ENCODE measurements at places on chromosomes 12 and 14. TPM values are rescaled to one million over a fixed set of nuclear protein-coding genes. Genes with fewer than 3 reads are reported as not detected.

DNA sequence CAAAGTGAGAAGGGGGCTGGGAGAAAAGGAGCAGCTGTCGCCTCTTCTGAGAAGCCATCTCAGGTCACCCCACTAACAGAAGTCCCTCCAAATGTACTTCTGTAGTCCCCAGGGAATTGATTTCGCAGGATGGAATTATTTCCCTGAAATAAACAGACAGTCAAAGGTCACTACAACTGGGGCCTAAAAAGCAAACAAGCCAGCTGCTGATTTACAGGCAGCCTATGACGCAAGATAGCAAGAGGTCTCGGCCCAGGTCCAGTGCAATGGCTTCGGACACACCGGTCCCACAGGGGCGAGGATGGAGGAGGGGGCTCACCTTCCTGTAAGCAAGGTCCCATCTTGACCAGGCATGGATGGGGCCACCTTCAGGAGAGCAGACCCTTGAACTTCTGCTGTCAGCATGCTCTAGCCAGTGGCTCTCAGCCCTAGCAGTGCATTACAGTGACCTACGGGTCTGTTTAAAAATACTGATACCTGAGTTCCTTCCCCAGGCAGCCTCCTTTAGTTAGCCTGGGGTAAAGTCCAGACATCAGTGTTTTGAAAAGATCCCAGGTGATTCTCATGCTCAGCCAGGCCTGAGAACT is 18.1 kb downstream of the NUAK1 start:
- DNase-seq = no peak

- no peak for DNase-seq
Observed at GRCh38 chr14:49946320-49947141, 53.6 kb downstream of the ARF6 start.

DNA sequence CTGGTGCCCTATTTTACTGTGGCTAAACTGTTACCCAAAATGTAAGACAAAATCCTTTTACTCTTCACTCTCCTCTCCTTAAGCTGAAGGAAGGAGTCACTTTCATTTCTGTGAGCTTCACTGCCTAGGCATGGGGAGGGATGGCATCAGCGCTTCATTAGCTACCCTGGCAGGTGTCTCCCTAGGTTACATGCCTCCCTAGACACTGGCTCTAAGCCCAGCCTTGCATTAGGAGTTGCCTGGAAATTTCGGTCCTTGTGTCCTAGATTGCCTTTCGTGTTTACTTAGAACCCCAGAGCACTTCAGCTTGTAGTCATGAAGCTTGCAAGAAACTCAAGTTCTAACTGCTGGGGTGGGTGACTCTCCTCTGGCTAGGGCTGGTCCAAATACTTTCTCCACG is 520.5 kb upstream of the STXBP6 start:
- DNase-seq = no peak

GRCh38 chr12:107580750-107581618 is 104.6 kb upstream of the PWP1 start:
- peak; percentile 51 for DNase-seq

DNA sequence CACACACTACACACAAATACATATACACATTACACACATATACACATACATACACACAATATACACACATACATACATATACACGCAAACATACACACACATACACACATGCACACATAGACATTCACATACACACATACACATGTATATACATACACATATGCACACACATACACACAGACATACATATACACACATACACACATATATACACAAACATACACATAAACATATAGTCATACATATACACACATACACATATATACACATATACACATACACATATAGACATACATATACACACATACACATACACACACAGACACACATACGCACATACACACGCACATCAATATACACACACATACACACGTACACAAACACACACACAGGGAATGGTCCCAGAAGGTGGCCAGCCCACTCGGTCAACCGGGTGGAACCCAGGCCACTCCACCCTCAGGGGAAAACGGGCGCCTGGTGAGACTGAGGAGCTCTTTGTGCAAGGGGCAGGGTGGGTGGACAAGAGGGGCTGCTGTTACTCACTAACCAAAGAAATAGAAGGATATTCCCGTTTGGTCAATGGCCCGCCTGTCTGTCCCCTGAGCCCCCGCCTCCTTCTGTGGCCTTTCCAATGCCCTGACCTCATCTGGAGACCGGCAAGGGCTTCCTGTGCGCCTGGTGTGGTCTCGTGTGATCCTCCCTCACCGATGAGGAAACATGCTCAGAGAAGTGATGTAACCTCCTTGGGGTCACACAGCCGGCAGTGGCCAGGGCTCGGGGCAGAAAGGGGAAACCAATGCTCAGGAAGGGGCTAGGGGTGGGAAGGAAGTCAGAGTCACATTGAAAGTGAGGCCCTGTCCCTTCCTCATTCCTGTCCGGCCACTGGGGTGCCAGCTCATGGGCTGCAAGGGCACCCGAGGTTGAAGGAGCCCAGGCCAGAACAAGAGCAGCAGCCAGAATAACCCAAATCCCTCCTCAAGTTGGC is 5.3 kb downstream of the TRPV4 start:
- DNase-seq = no peak

- no peak for DNase-seq
Observed at GRCh38 chr14:75448209-75448608, 20.4 kb downstream of the JDP2 start.

- no peak for DNase-seq
Observed at GRCh38 chr12:12176402-12176801, 90.4 kb downstream of the LRP6 start.

The SOAT2 gene
- total RNA-seq = under 0.01 TPM

The OTX2 gene
- 0.41 TPM for total RNA-seq

- no peak for DNase-seq
Observed at GRCh38 chr14:24843494-24843893, 206.5 kb downstream of the STXBP6 start.

- DNase-seq = no peak
Observed at GRCh38 chr12:13147688-13148484, 44.4 kb upstream of the GSG1 start.

DNA sequence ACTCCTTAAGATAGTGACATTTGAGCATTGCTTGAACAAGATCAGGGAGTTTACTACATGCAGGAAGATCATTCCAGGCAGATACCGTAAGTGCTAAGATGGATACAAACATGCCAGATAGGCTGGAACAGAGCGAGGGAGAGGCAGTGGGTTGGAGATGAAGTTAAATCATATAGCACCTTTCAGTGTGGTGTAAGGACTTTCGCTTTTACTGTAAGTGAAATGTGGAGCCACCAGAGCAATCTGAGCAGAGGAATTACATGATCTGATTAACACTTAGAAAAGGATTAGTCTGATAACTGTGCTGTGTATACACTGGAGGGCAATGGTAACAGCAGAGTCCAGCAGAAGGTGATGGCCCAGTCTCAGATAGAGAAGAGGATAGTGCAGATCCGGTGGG is 163.0 kb upstream of the SSTR1 start:
- DNase-seq = no peak

- no peak for DNase-seq
Observed at GRCh38 chr14:104139460-104140212, 1.2 kb downstream of the KIF26A start.

DNA sequence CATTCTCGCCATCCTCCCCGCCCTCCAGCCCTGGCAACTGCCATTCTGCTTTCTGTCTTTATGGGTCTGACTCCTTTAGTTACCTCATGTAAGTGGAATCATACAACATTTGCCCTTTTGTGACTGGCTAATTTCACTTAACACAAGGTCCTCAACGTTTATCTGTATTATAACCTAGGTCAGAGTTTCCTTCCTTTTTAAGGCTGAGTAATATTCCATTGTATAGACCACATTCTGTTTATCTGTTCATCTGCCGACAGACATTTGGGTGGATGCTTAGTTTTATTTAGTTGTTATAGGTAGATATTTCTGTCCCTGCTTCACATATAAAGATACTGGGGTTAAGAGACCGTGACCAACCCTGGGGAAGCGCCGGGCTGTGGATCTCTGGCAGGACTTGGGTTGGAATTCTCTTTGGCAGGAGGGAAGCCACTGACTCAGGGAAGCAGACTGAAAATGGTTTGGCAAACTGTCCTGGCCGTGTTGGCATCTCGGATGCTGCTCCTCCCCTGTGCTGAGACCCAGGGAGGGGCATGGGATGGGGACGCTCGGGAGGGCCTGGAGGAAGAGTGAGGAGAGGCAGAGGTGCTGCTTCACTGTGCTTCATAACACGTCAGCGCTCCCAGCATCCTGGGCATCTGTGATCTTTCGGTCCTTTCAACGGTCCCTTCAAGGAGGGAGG is 38.9 kb downstream of the TEAD4 start:
- DNase-seq = no peak

GRCh38 chr12:124764451-124764850 is 99.2 kb downstream of the SCARB1 start:
- DNase-seq = no peak

The NDRG2 gene
- total RNA-seq = 92.9 TPM

GRCh38 chr12:2137711-2138110 is 84.9 kb downstream of the CACNA1C start:
- DNase-seq = no peak

GRCh38 chr12:120678572-120678971 is 8.4 kb upstream of the MLEC start:
- DNase-seq = no peak

- DNase-seq = no peak
Observed at GRCh38 chr14:67990576-67990975, 171.0 kb downstream of the RAD51B start.

GRCh38 chr12:72072592-72073212 is 134.1 kb downstream of the TPH2 start:
- no peak for DNase-seq

DNA sequence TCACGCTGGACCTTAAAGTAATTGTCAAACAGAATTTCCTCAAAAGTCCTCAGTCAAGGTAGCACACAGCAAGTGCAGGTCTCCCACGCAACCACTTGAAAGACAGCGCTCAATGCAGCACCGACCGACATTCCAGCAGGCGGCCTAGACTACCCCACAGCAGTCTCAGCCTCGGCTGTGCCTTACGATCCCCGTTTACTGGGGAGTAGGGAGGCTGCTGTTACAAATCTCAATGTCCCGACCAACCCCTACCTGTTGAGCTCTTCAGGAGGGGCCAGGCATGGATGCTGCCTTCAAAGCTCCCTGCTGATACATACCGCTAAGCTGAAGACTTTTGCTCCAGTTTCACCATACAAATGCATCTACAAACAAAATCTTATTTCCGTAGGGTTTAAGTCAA is 21.8 kb downstream of the VPS37B start:
- DNase-seq = no peak

- no peak for DNase-seq
Observed at GRCh38 chr14:91311284-91311662, 66.8 kb upstream of the GPR68 start.

DNA sequence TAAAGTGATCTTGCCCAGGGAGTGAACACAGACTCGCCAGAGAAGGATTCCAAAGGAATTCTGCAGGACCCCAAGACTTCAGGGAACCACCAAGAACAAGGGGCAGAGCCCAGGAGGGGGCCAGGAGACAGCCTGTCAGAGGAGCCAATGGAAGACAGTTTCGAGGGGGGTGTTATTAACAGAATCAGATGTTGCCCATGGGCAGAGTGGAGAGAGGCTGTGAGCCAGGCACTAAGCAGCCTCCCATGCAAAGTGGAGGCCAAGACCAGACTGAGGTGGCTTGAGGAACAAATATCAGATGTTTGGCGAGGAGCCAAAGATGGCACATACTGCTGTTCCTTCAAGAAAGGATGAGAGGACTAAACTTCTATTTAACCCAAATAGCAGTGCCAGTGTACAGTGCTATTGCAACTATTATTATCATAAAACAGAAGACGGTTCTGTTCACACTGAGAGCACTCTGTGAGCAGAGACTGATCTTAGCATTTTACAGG is 12.6 kb downstream of the APPL2 start:
- no peak for DNase-seq

The NOP9 gene
- 22.8 TPM for total RNA-seq

The M6PR gene
- 97.4 TPM for total RNA-seq

- no peak for DNase-seq
Observed at GRCh38 chr12:7093892-7094291, 1.6 kb upstream of the C1R start.

The PLEKHA5 gene
- total RNA-seq = 69.7 TPM

DNA sequence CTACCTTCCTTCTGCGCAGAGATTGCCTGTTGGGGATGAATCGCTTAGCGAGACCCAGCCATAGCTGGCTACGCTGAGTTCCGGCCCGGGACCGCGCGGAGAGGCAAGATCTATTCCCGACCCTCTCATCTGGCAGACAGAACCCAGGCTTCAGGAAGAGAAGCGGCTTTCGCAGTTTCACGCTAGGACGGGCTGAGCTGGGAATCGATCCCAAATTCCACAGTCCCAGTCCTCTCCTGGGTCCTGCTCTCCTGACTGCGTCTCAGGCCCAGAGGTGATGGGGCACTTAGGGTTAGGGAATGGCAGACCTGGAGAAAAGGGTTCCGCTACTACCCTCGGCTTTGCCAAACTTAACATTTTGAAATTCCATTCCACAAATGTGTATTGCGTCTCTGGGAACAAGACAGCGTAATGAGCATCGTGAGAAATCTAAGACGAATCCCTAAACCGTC is 2.8 kb downstream of the PTPN21 start:
- no peak for DNase-seq

The SLC5A8 gene
- 3.3 TPM for total RNA-seq

DNA sequence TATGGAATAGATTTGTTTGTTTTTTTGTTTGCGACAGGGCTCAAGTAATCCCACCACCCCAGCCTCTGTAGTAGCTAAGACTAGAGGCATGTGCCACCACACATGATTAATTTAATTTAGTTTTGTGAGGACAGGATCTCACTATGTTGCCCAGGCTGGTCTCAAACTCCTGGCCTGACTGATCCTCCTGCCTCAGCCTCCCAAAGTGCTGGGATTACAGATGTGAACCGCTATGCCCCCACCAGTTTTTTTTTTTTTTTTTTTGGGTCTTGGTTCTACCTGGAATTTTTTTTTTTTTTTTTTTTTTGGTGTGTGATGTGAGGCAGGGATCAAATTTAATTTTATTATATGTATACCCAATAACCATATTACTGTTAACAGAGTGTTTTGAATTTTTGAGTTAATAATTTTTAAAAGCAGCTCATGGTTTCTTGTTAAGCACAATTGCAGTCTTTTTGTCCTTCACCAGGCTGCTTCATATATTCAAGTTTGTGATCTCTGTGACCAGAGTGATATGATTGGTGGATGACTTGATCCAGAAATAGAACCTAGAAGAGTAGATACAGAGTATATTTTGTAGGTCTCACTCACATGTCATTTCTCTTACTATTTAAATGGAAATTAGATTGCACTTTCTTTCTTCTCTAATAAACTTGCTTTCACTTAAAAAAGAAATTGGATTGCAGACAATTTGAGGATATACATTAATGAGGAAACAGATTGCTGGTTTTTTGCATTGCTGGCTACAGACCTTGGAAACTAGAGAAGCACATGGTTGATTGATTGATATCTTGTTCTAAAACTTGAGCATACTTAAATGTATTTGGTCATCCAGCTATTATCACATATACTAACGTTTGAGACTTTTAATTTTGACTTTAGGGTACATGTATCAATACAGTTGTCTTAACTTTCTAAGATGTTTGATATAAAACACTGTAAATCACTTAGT is 13.2 kb downstream of the ADIPOR2 start:
- no peak for DNase-seq

DNA sequence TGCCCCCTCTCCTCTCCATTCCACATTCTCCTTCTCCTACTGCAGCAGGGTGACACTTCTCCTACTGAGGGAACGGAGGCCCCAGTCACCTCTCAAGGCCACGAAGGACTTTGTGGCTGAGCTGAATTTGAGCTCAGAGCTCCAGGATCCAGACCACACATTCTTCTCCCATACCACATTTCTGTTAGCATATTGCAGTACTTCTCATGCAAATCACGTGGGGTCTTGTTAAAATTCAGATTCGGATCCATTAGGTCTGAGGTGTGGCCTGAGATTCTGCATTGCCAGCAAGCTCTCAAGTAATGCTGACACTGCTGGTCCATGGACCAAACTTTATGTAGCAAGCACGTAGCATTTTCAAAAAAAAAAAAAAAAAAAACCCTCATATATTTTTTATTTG is 9.6 kb upstream of the IFI27L2 start:
- DNase-seq = no peak

All from frontal cortex (tissue), 4 donors.